NCI-H2029 (cell line): ENCODE measurements at places on chromosomes 11 and 22.
A peak's percentile ranks its signal among the peaks of the same experiment; 100 is the strongest.

DNA sequence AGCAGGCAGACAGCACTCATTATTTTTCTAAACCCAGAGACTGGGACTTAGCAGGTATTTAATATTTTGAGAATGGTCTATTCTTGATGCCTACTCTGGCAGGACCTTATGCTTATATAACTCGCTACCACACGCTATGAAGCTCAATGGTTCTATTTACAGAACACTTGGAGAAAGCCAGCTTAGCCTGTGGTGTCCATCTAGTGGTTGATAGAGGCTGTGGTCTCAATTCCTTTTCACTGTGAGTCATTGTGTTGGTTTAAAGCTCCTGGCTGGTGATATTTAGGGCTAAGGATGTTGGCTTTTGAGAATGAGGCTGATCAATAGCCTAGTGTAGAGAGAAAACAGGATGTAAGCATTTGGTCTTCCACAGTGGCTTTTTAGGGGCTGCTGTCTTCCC lies 206.4 kb downstream of the DBX1 start:
- peak; percentile 85 for DNase-seq

GRCh38 chr22:28141614-28142013 lies 222.6 kb upstream of the PITPNB start:
- no peak for DNase-seq

- no peak for DNase-seq
Observed at GRCh38 chr22:22605074-22605404, 39.4 kb upstream of the GGTLC2 start.

- DNase-seq: no peak
Observed at GRCh38 chr11:304061-304506, 3.5 kb upstream of the IFITM2 start.

DNA sequence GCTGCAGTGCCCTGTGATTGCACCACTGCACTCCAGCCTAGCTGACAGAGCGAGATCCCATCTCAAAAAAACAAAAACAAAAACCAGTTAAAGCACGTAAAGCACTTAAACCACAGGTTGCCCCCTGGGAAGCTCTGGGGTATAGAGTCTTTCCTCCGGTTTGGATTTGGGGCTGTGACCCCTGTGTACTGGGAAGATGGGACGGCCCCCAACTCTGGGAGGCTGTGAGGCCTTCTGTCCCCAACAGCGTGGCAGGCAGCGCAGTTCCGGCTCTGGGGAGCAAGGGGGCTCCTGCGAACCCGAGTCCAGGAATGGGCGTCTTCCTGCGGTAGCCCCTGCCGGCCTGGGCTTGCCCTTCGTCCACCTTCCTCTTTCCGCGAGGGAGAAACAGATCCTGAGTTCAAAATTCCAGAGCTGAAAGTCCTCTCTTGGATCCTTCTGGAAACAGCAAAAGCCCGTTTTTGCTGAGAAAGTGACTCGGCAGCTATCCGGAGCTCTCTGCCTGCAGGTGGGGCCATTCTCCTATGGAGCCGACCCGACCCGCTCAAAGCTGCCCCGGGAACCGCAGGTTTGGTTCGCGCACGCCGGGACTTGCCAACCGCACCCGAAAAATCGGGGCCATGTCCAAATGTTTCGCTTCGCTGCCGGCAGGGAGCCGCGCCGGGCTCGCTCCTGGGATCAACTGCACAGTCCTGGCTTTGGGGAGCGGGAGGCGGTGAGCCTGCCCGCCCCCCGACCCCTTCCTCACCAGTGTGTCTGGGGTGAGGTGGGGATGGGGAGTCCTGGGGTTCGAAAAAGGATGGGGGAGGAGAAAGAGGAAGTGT lies 36.3 kb upstream of the POLA2 start:
- DNase-seq: peak; percentile 17
